ENCODE measurements at places on chromosomes 1 and 21.

GRCh38 chr21:14491269-14491681 lies 54.8 kb downstream of the SAMSN1 start:
- DNase-seq = no peak

- DNase-seq = no peak
These were observed 504 bp downstream of the H6PD start for GRCh38 chr1:9235096-9235459.

DNA sequence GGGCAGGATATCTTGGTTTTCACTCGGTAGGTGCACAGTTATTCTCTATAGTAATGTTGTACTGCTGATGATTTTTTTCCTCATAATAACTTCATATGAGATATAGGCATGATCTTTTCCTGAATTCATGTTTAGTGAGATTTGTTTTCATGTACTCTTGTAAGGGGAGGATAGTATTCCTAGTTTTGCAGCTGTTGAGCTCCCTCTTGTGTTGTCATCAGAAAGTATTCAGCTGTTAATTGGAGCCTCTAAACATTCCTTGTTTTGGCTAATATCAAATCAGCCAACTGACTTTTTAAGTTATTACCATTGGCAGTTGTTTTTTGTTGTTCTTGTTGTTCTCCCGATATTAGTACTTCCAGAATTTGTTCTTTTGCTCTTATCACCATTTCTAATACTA lies 24.4 kb downstream of the OR10R2 start:
- DNase-seq = no peak

DNA sequence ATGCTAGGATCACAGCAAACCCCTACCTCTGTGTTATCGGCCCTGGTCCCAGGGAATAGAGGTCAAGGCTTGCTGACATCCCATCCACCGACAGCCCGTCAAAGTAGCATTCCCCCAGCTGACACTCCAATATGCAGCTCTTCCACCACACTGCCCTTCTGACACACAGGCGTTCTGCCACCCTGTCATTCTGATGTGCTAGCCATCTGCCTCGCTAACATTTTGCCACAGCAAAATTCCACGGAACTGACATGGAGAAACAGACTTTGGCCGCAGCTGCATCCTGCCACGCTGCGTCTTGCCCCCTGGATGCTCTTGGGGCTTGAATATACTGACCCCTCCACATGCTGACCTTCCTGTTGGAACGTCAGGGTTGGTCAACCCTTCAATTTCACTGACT lies 163.2 kb upstream of the CSF3R start:
- no peak for DNase-seq

DNA sequence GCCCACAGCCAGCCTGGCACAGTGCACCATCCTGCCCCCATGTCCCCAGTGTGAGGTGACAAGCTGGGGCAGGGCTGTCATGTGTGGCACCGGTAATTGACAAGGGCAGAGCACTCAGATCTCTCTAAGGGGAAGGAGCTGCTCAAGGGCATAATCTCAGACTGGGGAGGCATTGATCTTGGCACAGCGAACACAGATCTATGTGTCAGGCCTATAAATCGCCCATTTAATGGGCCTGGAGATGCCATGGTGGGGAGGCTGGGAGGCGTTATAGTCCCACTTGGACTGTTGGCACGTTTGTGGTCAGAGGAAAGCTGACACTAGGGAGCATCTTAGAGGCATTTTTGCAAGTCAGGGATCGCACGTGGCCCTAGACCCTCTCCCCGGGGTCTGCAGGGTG lies 594.1 kb downstream of the PTPRU start:
- no peak for DNase-seq

GRCh38 chr1:37764414-37764825 lies 500 bp downstream of the EPHA10 start:
- no peak for DNase-seq

DNA sequence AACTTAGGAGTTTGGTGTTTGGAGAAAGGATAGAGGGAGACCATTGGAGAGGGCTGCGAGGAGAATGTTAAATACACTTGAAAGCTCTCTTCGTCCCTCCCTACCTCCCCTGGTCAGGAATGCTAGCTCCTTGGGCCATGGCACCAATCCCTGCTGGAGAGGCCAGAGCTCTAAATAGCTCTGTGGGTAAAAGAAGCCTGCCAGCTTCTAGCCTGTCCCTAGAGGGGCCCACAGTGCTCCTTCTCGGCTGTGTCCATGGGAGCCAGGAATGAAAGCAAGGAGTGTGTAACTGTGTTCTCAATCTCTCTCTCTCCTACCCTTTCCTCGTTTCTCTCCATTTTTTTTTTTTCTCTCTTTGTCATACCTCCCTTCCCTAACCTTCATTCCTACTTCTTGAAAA lies at the start of gene CCDC190:
Gene CCDC190, minus strand, starts transcription at position 75 of the 400 bp plus-strand sequence. CDS start 1,529 bp downstream, outside the sequence.
- no peak for DNase-seq

- no peak for DNase-seq
These were observed 201.2 kb upstream of the L1TD1 start for GRCh38 chr1:61993331-61993961.

DNA sequence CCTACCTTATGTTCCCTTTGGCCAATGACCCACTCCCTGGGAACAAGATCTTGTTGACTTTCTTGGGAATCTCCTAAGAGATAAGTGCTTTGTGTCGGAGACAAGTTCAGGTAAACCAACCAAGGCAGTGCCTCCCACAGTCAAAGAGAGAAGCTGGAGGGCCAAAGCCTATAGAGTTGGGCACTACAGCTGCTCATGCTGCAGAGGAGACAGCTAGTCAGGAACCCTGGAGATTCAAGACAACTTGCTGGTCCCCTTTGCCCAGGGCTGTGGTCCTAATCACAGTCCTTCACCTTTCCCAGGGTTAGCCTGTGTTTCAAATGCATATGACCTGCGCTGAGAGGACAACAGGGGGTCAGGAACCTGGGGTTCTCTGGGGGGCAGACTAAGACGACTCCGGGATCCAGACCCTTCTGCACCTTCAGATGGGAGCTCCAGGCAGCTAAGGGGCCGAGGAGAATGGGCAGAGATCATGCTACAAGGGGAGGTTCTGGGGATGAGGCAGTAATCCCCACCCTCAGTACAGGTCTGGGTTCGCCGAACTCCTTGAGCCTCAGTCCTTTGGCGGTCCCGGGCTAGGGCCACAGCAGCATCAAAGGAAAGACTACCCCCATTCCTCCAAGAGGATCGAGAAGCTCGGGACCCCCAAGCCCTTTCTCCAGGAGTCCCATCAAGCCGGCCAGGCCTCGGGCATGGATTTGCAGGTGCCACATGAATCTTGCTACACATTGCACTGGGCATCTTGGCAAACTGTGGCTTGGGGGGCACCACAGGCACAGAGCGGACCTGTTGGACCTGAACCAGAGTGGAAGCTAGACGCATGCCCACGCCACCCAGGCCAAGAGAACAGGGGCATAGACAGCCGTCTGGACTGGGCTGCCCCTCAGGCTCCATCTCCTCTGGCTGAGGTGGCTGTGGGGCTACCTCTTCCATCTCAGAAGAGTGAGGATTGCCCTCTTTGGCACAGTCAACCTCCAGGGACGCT lies 2.0 kb upstream of the USF1 start:
- DNase-seq = no peak

GRCh38 chr1:109819906-109820305 lies 56.2 kb upstream of the EPS8L3 start:
- DNase-seq = no peak

DNA sequence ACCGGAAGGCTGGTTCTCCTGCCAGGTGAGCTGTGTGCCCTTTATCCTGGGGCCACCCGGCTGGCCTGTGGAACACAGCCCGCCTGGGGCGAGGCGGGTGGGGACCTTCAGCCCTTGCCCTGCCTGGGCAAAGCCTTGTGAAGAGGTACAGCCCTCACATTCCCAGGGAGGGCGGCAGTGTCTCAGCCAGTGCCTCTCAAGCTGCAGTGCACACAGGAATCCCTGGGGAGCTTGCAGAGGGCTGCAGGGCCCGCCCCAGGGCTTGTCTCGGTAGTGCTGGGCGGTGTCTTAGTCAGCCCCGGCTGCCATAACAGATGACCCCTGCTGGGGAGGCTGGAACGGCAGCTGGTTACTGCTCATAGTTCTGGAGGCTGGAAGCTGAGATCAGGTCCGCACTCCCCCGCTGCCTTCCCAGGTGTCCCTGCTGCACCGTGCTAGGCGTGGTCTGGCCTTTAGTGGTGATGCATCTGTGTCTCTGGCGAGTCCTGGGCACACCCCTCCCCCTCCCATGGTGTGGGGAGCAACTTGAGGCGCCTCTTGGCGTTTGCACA lies 12.6 kb downstream of the DFFB start:
- no peak for DNase-seq

GRCh38 chr1:197911857-197912696 lies 5.1 kb upstream of the LHX9 start:
- no peak for DNase-seq

- no peak for DNase-seq
These were observed 1.7 kb upstream of the OPTC start for GRCh38 chr1:203492082-203492747.

DNA sequence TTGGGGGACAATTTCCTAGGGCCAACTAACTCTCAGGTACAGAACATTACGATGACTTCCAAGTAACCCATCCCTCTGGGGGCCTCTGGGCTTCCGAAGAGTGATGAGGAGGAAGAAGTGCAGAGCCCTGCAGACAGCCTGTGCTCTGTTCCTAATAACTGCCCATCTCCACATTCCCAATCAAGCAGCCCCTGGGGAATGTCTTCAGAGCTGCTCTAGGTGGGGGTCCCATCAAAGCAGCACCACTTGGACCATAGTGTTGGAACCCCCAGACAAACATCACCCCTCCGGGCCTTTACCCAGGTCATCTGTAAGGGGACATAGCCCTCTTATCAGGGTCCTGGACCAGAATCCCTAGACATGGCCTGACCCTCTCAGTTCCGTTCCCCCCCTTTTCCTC lies 357.3 kb downstream of the NPHP4 start:
- no peak for DNase-seq

GRCh38 chr21:31130821-31131220 lies 92.5 kb upstream of the KRTAP19-8 start:
- DNase-seq = no peak

DNA sequence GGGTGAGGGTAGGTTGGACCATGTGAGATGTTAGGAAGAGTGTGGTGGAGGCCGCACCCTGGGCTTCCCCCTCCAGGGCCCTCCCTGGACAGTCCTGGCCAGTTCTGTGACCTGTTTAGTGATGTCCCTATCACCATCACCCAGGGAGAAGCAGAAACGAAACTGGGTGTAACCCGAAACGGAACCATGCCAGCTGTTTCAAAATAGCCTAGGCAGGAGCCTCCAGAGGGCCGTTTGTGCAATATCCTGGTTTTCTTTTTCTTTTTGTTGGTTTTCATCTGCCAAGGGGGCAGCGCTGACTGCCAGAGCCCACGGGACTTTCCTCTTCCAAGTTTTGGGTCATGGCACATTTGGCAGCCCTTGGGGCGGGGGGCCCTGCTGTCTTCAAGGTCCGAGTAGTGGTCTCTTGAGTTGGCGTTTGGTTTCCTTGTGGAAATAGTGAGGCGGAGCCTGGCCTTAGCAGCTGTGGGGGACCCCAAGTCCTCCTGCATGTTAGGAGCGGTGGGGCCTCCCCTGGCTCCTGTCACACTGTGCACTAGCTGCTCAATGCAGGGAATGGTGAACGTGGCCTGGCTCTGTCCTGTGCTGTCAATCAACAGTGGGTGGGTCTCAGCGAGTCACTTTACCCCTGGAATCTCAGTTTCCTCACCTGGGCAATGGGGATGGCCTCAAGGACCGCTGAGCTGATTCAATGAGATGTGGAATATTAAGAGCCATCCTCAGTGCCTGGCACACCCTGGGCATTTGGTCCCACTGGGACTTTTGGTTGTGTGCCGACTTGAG lies 90.7 kb downstream of the ARHGEF10L start:
- DNase-seq = no peak

DNA sequence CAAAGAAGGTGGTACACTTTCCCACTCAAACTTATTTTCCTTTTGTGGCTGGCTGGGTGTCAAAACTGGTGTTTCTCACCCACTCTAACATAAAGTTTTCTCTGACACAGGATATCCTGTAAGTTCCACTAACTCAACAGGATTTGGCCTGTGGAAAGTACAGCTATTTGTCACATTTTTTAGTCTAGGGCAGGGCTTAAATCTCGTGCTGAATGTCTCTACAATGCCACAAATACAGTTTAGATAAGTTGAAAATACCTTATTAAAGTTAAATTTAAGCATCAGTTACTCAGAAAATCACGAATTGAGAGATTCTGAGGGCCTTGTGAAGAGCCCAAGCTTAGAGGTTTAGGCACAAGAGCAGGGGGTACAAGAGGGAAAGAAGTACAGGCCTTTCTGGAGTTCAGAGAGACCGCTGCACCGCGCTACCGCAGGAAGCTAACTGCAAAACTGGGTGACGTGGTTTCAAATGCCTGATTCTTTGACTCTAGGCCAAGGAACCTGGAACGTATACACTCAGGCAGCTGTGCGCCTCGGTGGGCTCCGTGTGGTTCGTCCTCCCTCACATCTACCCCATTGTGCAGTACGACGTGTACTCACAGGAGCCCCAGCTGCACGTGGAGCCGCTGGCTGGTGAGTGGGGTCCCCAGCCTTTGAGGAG lies 23.4 kb upstream of the PWP2 start:
- DNase-seq = no peak

- no peak for DNase-seq
These were observed 252.6 kb downstream of the NFIA start for GRCh38 chr1:61334718-61335589.

GRCh38 chr1:211697356-211697755 lies 21.9 kb upstream of the NEK2 start:
- no peak for DNase-seq

GRCh38 chr1:110176299-110176956 lies 26.1 kb downstream of the SLC6A17 start:
- DNase-seq = no peak

DNA sequence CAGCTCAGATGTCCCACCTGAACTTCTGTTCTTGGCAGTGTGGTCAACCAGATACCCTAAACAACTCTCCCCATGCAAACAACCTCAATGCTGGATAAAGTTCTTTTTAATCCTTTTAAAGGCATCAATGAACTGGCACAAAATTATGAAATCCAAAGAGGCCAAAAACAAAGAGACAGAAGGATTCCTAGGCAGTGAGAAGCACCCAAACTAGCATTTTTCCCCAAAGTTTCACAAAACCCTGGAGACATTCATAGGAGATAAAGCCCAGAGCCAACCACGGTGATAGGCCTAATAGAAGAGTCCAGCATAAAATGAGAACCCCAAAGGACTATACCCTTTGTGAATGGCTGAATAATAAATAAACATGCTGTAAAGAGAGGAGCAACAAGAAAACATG lies 50.7 kb downstream of the MATN1 start:
- DNase-seq = no peak

GRCh38 chr1:228882041-228882770 lies 146.9 kb downstream of the RHOU start:
- no peak for DNase-seq

DNA sequence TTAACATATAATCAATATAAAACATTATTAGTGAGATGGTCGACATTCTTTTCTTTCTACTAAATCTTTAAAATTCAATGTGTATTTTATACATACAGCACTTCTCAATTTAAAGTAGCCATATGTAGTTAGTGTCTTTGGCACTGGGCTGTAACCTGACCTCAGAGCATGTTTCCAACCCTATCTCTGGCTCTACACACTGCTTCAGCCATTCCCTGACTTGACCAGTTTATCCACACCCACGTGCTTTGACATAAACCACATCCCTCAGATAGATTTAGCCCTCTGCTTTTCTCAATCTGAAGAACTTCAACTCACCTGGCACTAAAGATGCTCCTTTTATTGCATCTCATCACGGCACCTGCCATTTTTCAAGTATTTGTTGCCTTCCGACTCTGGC lies 58.3 kb downstream of the RGS2 start:
- no peak for DNase-seq

All from stimulated activated CD4-positive, alpha-beta T cell treated with anti-CD3 and anti-CD28 coated beads, TNF-alpha, amount 100 ng/mL, for 1 hour (primary cell).